ENCODE measurements at places on chromosomes 2 and 18. TPM values are rescaled to one million over a fixed set of nuclear protein-coding genes. Genes with fewer than 3 reads are reported as not detected.

DNA sequence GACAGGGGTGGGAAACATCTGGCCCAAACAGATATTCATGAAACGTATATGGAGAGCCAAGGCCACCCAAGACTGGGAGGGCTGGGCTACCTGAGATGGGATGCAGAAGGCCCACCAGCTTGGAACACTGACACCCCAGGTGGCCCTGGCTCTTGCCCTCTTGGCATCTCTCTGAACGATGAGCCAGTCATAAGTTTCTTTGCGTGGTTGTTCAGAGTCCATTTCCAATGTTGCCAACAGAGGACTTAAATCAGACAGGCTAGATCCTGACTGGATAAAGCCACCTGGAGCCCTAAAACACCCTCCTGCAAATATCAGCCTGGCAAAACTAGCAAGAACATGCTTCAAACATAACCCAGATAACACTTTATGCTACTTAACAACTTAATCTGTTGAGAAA lies 42.6 kb downstream of the LPIN2 start:
- no peaks in the 10 kb centered on the region for H3K36me3 ChIP-seq
- H3K4me1 ChIP-seq: peaks cover 77% of the 10 kb centered on the region
- H3K4me3 ChIP-seq: no peak overlapping the region
- H3K27ac ChIP-seq: peak overlapping the region; percentile 71

The PROKR1 gene
- total RNA-seq: 0.27 TPM

DNA sequence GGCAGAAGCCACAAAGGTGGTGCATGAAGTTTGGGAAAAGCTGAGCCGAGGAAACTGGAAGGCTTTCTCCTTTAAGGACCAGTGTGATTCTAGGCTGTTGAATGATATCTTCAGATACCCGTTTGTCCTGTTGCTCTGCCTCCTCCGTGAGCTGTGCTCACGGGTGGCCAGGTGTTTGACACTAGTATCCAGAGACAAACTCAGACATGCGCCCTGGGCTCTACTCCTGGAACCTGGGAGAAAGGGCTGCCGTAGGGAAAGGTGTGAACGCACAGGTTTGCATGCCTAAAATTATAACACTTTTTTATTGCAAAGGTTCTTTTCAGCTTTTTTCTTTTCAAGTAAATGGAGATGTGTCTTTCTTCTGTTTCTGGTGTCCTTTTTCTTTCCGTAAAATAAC lies 81.6 kb downstream of the AGAP1 start:
- H3K36me3 ChIP-seq: no peaks in the 10 kb centered on the region
- H3K4me3 ChIP-seq: no peak overlapping the region
- no peak overlapping the region for H3K27ac ChIP-seq
- no peaks in the 10 kb centered on the region for H3K27me3 ChIP-seq
- no peaks in the 10 kb centered on the region for H3K4me1 ChIP-seq

The TDRD15 gene
- 0.73 TPM for total RNA-seq

The ABCA12 gene
- total RNA-seq: not detected

- H3K36me3 ChIP-seq: no peaks in the 10 kb centered on the region
- peak overlapping the region; percentile 80 for H3K27ac ChIP-seq
- H3K4me3 ChIP-seq: no peak overlapping the region
- ATAC-seq: no peak
Measured at GRCh38 chr2:54429054-54429453, 27.1 kb upstream of the SPTBN1 start.

- ATAC-seq: no peak
- no peak overlapping the region for H3K4me3 ChIP-seq
- no peaks in the 10 kb centered on the region for H3K4me1 ChIP-seq
Measured at GRCh38 chr2:71891155-71891554, 256.5 kb downstream of the CYP26B1 start.

The FARSB gene
- total RNA-seq: 12.4 TPM

GRCh38 chr2:110946902-110947301 lies 173.8 kb upstream of the BCL2L11 start:
- H3K36me3 ChIP-seq: no peaks in the 10 kb centered on the region
- no peaks in the 10 kb centered on the region for H3K27me3 ChIP-seq
- no peak overlapping the region for H3K4me3 ChIP-seq
- no peak for ATAC-seq

DNA sequence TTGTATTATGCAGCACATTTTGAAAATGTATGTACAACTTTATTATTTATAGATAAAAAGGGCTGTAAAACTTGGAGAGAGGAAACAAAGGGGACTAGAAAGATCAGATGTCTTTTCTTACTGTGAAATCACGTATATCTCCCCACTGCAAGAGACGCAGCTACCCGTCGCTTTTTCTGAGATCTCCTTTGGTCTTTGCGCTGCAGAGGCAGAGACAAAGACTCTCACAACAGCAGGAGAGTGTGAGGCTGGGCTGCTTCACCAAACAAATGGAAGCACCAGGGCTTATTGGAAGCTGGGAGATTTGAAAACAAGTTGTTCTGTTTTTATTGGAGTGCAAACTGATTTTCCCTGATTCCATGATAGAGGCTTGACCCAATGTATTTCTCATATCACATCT lies 129.0 kb upstream of the PARD3B start:
- H3K4me3 ChIP-seq: no peak overlapping the region
- H3K36me3 ChIP-seq: no peaks in the 10 kb centered on the region
- H3K4me1 ChIP-seq: no peaks in the 10 kb centered on the region
- no peak for ATAC-seq

- H3K4me3 ChIP-seq: no peak overlapping the region
- H3K27ac ChIP-seq: no peak overlapping the region
- H3K36me3 ChIP-seq: no peaks in the 10 kb centered on the region
- no peaks in the 10 kb centered on the region for H3K27me3 ChIP-seq
Measured at GRCh38 chr2:226272435-226272834, 527.2 kb downstream of the IRS1 start.

GRCh38 chr2:393711-394696 lies 106.1 kb upstream of the ALKAL2 start:
- no peaks in the 10 kb centered on the region for H3K4me1 ChIP-seq
- H3K27me3 ChIP-seq: peaks cover 30% of the 10 kb centered on the region
- no peak for ATAC-seq
- H3K27ac ChIP-seq: no peak overlapping the region
- H3K36me3 ChIP-seq: no peaks in the 10 kb centered on the region
- no peak overlapping the region for H3K4me3 ChIP-seq

The FZD7 gene
- total RNA-seq: 15.9 TPM

GRCh38 chr2:113132414-113133021 lies 5.1 kb downstream of the IL1RN start:
- no peak for ATAC-seq
- H3K4me1 ChIP-seq: no peaks in the 10 kb centered on the region
- H3K27me3 ChIP-seq: no peaks in the 10 kb centered on the region
- no peaks in the 10 kb centered on the region for H3K36me3 ChIP-seq
- no peak overlapping the region for H3K27ac ChIP-seq

DNA sequence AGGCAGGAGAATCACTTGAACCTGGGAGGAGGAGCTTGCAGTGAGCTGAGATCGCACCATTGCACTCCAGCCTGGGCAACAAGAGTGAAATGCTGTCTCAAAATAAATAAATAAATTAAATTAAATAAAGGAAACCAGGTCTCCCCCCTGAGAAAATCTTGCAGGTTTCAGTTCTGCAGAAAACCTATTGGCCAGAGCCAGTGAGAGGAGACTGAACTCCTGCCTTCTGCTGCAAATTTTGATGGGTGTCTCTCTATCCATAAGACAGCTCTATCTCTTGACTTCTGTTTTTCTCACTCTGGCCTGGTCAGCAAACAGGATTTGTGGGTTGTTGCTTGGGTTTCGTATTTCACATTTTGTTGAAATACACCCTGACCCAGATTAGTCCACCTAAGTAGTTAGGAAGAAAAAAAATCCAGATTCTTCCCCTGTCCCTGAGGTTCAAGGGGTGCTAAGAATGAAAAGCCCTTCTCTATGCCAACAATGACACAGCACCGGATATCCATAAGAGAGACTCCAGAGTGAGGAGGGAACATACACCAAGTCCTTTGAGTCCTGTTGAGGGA lies 86.7 kb upstream of the MAP4K4 start:
- H3K27ac ChIP-seq: no peak overlapping the region
- no peak for ATAC-seq
- no peaks in the 10 kb centered on the region for H3K27me3 ChIP-seq
- H3K4me1 ChIP-seq: no peaks in the 10 kb centered on the region
- H3K4me3 ChIP-seq: no peak overlapping the region

DNA sequence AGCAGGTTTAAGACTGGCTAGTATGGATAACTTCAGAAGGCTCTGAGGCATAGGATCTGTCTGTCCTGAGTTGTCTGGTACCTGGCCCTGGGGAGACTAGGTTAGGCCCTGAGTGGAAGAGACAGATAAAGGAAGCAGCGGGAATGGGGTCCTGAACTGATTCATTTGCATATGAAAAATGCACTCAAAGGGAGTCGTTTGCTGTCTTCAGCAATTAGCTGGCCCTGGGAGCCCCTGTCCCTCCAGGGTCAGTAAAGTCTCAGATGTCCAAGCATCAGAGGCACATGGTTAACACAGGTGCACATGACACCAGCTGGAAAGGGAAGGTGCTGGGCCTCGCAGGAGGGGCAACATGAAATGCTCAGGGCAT lies 172.4 kb downstream of the ACOXL start:
- H3K36me3 ChIP-seq: no peaks in the 10 kb centered on the region
- no peak overlapping the region for H3K4me3 ChIP-seq
- H3K4me1 ChIP-seq: no peaks in the 10 kb centered on the region

- no peaks in the 10 kb centered on the region for H3K36me3 ChIP-seq
- H3K4me3 ChIP-seq: no peak within 1 kb of the TSS
- no peak for ATAC-seq
- H3K4me1 ChIP-seq: no peaks in the 10 kb centered on the region
Measured at GRCh38 chr2:233728723-233729301, at the start of gene UGT1A3. Gene UGT1A3 (plus strand): TSS chr2:233729042. CDS start chr2:233729127, 85 bp downstream.

The MYO5B gene
- total RNA-seq: 3.2 TPM
